Cerebellum (tissue), 4 donors: ENCODE measurements at places on chromosomes 3 and 15. TPM values are rescaled to one million over a fixed set of nuclear protein-coding genes. Genes with fewer than 3 reads are reported as not detected.

DNA sequence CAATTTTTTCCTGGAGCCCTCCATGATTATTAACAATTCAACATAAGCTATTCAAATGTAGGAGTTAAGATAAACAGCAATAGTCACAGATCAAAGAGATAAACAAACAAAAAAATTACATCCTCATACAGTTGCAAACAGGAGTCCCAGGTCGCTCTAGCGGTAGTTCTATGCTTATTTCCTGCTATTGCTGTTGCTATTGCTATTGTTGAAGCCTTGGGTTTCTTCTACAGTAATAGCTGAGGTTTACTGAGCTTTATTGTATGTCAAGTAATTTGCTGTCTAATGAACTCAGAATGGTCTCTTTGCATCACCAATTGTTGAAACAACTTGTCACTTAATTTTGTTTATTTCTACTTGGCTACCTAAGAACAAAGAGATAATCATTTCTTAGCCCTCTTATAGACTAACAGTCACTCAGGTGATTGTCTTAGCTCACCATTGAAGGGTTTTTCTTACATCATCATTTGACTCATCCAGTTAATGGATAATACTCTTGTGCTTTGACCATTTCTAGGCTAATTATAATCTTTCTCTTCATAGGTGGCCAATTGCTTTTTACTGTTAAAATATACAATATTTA, 654.6 kb downstream of the MECOM start:
- no peak for DNase-seq

Gene VIPR1
- 2.0 TPM for total RNA-seq

GRCh38 chr15:22735781-22736180, 50.7 kb upstream of the NIPA1 start:
- DNase-seq: no peak

Gene DPPA2
- total RNA-seq: not detected

Gene PCOLCE2
- 12.6 TPM for total RNA-seq

DNA sequence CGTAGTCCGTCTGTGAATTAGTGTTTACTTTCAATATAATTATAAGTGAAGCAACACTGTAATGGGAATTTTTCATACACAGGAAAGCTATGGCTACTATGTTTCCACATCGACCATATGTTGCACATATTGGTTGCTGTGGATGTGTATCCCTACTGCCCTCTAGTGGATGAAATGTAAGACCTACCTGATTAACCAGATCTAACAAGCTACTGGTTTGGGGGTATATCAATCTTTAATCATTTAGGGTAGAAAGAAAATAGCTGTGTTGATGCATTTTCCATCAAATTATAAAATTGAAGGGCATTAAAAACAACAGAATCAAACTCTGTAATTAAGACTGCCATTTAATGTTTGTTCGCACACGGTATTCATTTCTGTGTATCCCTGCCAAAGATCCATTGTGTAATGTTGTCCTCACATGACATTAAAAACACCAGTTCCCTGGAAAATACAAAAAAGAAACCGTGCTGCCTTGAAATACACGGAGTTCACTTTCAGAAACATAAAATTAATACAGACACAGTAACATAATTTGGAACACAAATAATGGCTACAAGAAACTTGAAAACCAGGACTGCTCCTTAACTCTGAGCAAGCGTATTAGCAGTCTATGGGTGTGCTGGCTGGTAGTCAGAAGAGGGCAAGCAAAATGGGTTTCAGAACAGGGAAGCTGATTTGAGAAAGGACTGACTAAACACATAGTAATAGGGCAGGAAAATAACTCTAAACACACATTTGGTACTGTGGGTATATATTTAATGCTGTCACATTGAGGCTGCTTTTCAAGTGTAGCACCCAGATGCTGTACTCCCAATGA, 125.1 kb downstream of the TIGIT start:
- DNase-seq: peak; percentile 54

Gene RCCD1
- total RNA-seq: 18.1 TPM

DNA sequence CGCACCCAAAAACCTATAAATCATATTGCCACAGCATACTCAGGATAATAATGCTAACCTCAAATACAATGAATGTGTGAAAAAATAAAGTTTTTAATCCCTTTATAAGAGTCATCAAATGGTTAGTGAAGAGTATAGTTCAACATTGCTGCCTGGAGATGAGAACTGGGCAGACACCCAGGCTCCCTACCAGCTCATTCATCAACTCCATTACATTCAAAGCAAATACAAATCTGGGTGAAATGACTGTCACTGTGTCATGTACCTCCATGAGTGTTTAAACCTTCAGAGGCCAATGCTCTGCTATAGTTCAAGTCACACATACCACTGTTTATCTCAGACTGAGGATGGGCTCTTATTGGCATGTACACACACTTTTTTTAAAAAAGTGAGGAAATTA, 167.2 kb upstream of the KCNMB2 start:
- DNase-seq: peak; percentile 41

DNA sequence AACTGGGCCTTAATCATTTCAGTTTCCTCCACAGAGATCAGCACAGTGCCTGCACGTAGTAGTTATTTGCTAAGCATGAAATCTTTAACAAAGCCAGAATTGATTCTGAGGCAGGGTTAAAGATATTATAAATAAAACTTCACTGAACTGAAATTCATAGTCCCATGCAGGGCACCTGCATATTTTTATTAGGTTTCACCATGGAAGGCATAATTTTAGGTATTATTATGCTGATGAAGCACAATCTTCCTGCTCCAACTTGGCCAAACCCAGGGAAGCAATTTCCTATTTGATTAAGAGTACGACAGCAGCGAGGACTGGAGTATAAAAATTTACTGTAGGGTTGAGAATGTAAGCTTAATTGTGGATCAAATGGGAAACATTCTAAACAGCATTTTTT, 1070.4 kb upstream of the CFAP20DC start:
- DNase-seq: no peak

DNA sequence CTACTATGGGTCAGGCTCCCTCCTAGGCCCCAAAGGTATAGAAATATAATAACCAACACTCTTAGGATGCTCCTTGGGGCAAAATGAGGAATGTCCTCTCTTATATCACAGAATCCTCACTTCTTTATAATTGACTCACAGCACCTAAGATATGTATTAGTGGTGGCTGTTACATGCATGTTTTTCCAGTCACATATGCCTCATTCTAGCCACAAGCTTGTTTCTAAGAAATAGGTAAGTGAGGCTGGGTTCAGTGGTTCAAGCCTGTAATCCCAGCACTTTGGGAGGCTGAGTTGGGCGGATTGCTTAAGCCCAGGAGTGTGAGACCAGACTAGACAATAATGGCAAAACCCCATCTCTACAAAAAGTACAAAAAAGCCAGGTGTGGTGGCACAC, 57.9 kb upstream of the PSMD6 start:
- no peak for DNase-seq

Gene SYNPR
- total RNA-seq: 6.1 TPM

- no peak for DNase-seq
These were observed 10.3 kb downstream of the PDZRN3 start for GRCh38 chr3:73614419-73614818.

Gene ZBED2
- not detected for total RNA-seq

GRCh38 chr15:22918056-22918455, 62.1 kb downstream of the CYFIP1 start:
- DNase-seq: no peak

DNA sequence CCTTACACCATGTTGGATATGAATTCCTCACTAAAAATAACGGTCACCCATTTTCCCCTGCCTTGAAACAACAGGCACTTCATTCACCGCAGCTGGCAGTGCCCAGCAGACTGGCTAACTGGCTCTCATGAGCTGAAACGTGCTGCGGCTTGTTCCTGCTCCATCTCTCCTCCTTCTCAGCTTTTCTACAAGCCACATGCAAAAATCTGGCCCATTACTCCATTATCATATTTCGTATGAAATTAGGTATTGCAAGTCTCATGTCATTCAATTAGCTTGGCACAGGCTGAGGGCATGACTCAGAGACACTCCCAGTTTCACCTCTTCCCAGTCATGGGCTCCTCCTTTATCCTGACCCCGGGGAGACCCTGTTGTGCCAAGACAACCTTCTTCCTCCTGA, 60.0 kb downstream of the MAGEF1 start:
- DNase-seq: no peak

GRCh38 chr3:188358787-188359493, 205.0 kb downstream of the LPP start:
- no peak for DNase-seq

GRCh38 chr3:10950476-10951294, 41.9 kb upstream of the SLC6A1 start:
- DNase-seq: peak; percentile 27

Gene GALNT15
- 27.5 TPM for total RNA-seq

Gene ZCWPW2
- 1.8 TPM for total RNA-seq

Gene KCNMB3
- total RNA-seq: 4.9 TPM

- no peak for DNase-seq
These were observed 12.0 kb upstream of the COL8A1 start for GRCh38 chr3:99626417-99626788.

DNA sequence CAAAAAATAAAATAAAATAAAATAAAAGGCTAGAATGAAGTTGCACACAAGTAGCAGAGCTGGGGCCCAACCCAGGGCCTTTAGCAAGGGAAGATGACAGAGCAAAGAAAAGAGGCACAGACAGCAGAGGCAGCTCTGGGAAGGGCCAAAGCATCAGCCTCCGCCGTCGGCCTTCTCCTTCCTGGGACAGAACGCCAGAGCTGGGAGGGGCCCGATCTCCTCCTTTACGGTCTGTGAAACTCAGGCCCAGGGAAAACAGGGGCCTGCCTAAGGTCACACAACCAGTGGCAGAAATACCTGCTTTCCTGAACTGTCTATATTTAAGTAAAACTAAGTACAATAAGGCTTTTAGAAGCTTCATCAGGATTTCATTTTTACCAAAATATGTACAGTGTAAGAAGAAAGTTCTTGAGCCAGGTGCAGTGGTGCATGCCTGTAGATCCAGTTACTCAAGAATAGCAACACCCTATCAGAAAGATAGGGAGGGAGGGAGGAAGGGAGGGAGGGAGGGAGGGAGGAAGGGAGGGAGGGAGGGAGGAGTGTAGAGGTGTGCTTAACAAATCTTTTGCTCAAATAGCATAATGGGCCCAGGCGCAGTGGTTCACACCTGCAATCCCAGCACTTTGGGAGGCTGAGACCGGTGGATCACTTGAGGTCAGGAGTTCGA, 43.0 kb upstream of the MUC4 start:
- DNase-seq: no peak

GRCh38 chr15:52626671-52627369, 52.4 kb downstream of the ATOSA start:
- no peak for DNase-seq

Gene WHAMM
- total RNA-seq: 3.6 TPM

Gene RIOX2
- total RNA-seq: 22.0 TPM

DNA sequence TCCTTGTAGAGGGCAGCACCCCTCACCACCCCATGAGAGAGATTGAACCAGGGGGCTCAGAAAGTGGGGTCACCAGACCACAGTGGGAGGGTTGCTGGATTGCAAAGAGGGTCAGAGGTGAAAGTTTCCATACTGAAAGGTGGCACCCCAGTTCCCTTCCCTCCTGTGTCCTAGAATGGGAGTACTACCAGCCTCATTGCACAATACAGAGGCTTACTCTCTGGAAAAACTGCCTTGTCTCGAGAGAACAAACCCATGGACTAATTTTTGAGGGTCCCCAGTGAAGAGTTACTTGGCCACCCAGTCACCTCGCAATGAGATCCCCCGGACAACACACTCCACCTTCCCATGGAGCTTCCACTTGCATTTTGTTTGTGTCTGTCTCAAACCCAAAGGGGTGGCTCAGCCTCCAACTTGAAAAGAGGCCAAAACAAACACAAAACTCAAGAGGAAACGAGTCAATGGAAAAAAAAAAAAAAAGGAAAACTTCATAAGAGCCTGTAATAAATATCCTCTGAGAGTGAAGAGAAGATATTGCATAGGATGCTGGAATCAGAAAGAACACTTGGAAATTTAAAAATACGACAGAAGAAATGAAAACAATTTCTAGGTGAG, 18.6 kb downstream of the MESP2 start:
- DNase-seq: no peak

Gene CCR9
- not detected for total RNA-seq

DNA sequence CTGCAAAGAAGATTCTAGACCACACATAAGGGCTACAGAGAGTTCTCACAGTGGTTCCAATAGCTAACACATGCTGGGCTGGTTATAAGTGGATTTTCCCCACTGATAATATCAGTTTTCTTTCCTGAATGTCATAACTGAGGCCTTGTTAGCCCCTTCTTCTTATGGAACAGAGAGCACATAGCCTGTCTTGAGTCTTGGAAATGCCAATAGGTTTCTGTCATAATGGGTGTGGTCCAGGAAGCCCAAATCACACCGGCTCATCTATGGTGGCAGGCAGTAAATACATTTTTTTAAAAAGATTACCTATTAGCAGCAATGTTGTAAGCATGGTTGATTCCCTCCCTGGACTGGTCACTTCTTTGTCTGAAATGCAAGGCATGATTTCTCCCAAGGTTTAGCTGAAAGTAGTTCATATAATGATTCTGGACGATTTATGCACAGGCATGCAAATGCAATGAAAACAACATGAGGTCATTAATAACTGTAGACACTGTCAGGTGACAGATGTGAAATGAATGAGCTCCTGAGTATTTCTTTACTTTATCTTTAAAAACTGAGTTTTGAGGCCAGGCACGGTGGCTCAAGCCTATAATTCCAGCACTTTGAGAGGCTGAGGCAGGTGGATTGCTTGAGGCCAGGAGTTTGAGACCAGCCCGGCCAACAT, 67.2 kb upstream of the ATP2C1 start:
- no peak for DNase-seq

Gene CPNE4
- total RNA-seq: 18.0 TPM

Gene AADAC
- total RNA-seq: not detected

Gene UACA
- 43.5 TPM for total RNA-seq

DNA sequence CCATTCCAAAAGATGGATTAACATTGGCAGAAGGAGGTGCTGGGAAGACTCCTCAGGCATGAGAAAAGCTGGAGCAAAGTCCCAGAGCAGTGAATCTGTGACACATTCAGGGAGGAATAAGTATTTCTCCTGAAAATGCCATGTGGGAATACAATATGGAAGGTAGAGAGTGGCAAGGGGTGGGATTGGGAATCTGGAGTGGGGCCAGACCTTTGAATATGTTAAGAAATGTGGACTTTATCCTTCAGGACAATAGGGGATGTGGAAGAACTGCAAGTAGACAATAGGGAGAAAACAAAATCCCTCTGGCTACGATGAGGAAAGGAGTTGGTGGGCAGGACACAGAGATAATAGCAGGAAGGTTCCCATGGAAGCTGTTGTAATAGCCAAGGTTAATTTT, 305.6 kb upstream of the TGFBR2 start:
- DNase-seq: no peak

- DNase-seq: peak; percentile 65
These were observed 109.1 kb downstream of the LPP start for GRCh38 chr3:188262913-188263683.

- no peak for DNase-seq
These were observed 229.9 kb upstream of the LRTM1 start for GRCh38 chr3:55157731-55158130.

DNA sequence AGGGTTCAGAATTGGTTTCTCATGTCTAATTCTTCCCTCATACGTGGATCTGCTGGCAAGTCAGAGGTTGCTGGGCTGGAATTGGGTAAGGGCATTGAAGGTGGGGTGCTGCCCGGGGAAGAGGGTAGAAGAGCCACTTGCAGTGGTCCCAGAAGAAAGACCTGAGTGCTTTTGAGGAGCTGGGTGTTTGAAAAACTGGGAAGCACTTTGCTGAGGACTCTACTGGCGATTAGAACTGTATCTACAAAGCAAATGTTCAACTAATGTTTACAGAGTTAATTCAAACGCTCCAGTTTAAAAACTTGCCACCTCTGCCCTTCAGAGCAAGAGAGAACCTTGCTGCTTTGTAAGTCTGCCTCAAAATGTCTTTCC, 21.9 kb downstream of the TRIM71 start:
- DNase-seq: no peak
